CD4-positive, alpha-beta T cell (primary cell): ENCODE measurements at places on chromosomes 7 and 10. TPM values are rescaled to one million over a fixed set of nuclear protein-coding genes. Genes with fewer than 3 reads are reported as not detected.

DNA sequence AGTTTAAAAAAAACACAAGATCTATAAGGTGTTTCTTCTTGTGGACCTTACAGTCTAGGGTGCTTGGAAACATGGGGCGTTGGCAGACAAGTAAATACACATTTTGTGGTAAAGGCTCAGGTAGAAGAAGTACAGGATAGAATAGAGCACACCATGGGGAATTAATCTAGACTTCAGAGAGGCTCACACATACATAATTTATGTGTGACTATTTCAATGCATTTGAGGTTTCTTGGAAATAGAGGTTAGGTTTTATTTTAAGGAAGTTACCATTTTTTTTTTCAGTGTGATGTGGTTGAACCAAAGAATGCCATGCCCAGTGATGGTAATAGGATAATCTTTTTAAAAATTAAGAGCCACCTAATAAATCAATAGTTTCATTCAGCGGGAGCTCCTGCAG lies 12.8 kb downstream of the CFTR start:
- no peaks in the 10 kb centered on the region for H3K27me3 ChIP-seq
- H3K4me3 ChIP-seq: no peak overlapping the region
- H3K4me1 ChIP-seq: no peaks in the 10 kb centered on the region
- no peak overlapping the region for H3K27ac ChIP-seq

SFTPA2 gene
- total RNA-seq: not detected

DNA sequence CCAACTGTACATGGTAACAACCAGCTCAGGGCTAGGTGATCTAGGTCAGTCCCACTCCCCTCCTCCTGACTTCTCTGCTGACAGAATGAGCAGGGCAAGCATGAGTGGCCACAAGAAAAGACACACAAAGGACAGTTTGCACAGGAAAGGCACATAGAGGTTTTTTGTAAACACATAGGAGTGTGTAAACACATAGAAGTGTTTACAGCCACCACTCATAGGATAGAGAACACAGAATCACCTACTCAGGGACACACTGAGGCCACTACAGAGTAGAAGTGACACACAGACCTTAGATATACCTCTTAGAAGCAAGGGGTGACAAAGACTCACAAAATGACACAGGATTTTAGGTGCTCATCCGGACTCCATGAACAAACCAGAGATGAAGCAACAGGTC lies 19.0 kb downstream of the NUDCD3 start:
- peaks cover 75% of the 10 kb centered on the region for H3K36me3 ChIP-seq
- no peak overlapping the region for H3K27ac ChIP-seq
- H3K27me3 ChIP-seq: no peaks in the 10 kb centered on the region

CELF2 gene
- 197 TPM for total RNA-seq

DNA sequence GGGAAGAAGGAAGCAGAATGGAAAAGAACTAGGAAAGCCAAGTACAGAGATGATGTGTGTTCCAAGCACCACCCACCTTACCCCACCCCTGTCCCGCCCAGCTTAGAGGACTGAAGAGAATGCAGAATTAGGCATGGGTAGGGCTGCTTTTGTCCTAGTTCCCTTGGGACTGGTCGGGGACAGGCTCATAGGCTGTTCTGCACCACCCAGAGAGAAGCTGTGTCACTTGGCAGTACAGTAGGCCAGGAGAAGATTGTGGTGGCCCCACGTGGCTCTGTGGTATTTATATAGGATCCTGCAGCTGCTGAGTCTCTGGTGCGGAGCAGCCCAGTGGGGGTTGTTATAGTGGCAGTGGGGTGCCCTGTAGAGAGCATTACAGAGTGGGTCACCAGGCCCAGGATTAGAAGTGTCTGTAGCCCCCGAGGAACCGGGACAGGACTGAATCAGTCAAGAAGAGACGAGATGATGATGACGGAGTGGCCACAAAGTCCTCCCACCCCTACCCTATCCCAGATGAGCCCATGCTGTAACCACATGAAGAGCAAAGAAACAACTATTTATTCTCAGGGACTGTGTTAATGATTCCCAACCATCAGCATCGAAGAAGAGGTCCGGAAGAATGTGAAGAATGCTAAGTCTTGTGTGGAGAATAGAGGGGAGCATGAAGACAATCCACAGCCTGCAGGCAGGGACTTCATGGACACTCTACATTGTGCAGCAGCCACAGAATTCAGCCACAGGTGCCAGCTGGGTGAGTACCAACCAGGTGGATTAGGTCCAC lies 88.9 kb downstream of the C1GALT1 start:
- H3K4me1 ChIP-seq: no peaks in the 10 kb centered on the region
- no peaks in the 10 kb centered on the region for H3K36me3 ChIP-seq
- H3K27me3 ChIP-seq: peaks cover 7% of the 10 kb centered on the region
- H3K4me3 ChIP-seq: no peak overlapping the region
- no peak overlapping the region for H3K27ac ChIP-seq
